IPS DF 19.7 (cell line): ENCODE measurements at places on chromosomes 6 and 20.

DNA sequence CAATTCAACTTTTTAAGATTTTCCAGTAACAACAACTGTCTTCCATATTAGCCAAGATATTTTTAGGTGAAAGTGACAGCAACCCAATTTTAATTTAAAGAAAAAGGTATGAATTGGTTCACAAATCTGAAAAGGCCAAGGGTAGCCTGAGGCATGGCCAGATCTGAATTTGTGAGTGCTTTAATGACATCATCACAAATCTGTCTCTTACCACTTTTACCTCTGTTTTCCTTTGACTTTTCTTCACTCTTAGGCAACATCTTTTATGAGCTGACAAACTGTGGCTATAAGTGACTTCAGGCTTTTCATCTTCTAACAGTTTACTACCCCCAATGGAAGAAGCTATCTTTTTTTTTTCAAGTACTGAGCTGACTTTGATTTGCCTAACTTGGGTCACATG, 44.5 kb upstream of the PKIB start:
- no peak for DNase-seq

GRCh38 chr6:43455531-43456428, at the start of gene DLK2:
TSS of gene DLK2 (minus strand) at chr6:43455548. CDS start at chr6:43454825, 723 bp downstream.
- DNase-seq, result no peak

DNA sequence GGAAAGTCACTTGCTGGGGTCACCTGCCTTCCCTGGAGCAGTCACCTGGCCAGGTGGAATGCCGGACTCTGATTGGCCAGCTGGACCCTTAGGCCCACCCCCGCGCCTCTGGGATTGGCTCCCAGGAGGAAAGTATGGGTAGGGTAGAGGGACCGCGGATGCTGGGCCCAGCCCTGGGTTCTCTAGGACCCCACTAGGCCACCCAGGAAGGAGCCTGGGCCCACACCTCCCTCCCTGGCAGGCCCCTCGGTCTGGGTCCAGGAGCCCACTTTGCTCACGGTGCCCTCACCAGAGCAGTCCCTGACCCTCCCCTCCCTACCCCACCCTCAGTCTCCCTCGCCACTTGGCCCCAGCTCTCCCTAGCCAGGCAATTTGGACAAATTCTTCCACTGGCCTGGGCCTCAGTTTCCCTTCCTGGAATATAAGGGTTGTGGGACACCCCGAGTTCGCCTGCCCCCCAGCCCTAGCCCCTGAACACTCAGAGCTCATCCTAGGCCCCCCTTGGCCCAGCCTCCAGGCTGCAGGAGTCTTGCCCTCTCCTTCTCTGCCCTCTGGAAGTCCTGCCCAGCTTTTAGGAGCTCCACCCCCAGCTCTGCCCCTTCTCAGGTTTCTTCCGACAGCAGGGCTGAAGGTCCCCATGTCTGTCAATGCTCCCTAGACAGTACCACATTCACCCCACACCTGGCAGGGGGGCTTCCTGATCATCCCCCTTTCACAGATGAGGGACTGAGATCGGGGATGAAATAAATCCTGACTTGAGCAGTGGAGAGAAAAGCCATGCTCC, 299.6 kb downstream of the TAF4 start:
- no peak for DNase-seq

GRCh38 chr20:8132484-8133309, 631 bp downstream of the PLCB1 start:
- DNase-seq, result no peak
